CD4-positive, alpha-beta T cell treated with Interleukin-10 for 1 hour (primary cell): ENCODE measurements at places on chromosomes 6 and 20.
A peak's percentile ranks its signal among the peaks of the same experiment; 100 is the strongest.

DNA sequence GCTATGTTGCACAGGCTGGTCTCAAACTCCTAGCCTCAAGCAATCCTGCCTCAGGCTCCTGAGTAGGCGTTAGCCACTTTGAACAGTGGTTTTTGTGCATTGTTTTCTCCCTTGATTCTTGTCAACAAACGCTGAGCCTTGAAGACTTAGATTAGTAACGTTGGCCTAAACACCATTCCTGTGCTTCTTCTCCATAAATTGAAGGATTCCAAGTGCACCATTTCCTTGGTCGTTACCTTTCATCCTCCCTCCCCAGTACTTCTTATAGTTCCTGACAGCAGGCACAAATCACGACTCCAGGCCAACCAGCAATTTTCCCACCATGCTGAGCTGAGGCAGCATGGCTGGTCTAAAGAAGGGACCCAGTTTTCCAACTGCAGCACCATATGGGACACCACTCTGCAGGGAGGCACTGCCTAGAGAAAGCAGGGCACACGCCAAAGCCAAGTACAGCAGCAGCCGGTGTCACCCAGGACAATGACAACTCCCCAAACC lies 8.9 kb downstream of the RPS10 start:
- no peak for DNase-seq

DNA sequence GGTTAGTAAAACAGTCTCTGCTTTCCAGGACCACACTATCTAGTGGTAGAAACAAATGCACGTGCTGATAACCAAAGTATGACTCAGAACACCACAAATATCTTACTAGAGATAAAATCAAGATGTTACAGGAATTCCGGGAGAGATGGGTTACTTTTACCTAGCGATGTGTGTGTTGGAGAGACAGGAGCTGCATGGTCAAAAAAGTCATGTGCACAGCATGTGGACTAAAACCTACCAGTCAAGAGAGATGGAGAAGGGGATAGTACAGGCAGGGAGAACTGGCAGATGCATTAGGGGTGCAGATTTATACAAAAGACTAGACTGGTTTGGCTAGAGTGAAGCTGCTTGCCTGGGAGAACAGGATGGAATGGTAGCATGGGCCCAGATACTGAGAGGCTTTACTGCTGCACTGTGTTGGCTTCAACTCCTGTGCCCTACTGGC lies 75.3 kb upstream of the MRAP2 start:
- DNase-seq: no peak

DNA sequence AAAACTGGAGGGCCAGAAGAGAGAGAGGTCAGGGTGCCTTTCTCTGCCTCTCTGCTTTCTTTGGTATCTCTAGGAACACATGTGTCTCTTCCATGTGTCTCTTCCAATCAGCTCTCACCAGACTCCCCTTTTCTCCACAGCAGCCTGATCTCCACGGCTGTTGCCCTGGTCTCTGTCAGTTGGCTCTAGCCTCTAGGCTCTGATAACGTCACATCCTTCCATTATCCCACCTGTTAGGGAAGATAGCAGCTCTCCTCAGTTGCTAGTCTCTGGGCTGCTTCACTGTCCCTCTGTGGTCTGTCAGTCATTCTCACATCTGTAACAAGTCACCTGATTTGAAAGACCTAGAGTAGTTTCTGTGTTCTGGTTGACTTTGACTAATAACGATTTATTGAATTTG lies 80.2 kb downstream of the PLCB4 start:
- DNase-seq: no peak

DNA sequence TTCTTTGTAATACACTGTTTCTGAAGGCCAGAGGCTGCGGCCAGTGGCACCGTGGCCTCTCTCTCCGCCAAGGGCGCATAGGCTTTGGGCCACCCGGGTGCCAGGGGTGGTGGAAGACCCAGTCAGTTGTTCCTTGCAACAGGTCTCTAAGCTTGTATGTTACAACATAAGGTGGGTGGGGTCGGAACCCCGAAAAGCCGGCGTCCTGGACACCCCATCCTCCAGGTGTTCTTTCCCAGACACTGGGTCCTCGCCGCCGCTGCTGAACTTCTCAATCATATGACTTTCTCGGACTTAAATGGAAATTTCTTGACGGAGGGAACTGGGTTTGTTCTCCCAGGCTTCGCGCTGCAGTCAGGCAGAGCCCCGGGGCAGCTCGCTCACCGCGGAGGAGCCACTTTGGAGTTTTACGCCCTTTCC lies 983 bp upstream of the KCNQ5 start:
- no peak for DNase-seq

GRCh38 chr6:70389261-70389660 lies 24.0 kb upstream of the FAM135A start:
- no peak for DNase-seq

- DNase-seq: no peak
These were observed 38.5 kb upstream of the CAP2 start for GRCh38 chr6:17354700-17355403.

DNA sequence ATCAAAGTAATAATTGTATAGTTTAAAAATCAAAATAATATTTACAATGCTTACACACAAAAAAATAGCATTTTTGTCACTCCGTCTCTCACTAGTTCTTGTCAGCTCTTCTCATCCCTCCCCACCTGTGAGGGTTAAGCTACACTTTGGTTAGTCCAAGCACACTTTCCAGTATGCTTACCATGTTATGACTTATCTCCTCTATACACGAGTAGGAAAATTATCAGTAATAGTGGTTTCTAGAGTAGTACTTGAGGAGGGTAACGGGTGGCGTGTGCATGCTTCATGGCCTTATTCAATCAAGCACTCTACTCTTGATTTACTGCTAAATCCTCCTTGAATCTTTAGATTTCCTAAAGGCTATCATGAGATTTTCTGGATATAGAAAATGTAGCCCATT lies 443.7 kb downstream of the UTRN start:
- no peak for DNase-seq

DNA sequence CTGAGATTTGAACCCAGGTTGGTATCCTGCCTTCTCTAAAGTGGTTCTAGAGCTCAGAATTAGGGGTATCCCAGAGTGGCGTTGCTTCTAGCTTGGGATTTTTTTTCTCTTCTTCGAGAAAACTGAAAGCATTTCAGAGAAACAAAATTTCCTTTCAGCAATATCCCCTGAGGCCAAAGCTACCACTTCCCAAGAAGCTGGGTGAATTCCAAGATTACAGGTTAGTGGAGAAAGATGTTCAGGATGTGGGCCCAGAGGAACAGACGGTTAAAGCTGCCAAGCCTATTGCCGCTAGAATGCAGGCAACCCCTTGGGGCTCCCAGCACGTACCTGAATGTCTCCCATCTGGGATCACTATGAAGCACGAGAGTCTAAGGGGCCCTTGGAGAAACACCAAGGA lies 134.1 kb downstream of the FOXO3 start:
- no peak for DNase-seq

DNA sequence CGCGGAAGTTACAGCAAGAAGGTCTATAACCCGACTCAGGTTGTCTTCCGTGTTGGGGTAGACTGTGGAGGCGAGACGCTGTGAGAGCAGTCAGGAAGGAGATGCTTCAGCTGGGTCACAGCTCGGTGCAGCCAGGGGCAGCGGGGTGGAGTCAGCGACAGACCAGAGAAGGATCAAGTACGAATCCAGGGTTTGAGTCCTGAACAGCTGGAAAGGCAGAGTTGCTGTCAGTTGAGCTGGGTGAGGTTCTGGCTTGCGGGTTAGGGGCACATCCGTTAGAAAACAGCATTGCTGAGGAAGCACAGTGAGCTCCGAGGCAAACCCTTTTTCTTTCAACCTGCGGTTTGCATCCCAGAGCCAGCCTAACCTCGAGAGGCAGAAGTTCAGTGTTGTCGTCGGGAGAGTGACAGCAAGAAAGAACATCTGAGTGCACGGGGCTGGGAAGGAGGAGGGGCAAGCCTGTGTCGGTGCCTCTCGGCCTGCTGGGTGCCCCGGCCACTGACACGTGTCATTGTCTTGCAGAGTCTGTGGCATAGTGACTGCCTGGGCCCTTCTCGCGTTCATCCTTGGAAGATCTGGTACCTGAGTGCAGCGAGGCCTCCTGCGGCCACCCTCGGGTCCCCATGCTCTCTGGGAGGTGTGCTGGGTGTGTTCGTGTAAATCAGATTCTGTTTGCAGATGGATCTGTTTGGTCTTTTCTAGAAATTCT lies 20.0 kb downstream of the PNLDC1 start:
- peak; percentile 36 for DNase-seq

DNA sequence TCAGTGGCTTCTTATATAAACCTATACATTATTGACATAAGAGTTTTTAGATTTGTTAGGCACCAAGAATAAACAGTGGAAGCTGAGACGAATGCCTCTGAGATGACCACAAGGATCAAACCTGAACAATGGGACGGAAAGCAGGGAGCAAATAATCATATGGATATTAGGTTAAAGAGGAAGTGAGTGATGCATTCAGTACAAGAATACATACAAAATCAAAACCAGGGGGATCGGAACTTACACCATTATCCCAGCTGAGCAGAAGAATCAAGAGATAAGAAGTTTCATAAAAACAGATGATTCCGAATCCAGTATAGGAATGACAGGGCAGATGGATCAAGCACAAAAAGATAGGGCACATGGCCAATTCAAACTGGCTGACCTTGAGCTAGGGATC lies 21.9 kb upstream of the CNKSR3 start:
- DNase-seq: no peak

DNA sequence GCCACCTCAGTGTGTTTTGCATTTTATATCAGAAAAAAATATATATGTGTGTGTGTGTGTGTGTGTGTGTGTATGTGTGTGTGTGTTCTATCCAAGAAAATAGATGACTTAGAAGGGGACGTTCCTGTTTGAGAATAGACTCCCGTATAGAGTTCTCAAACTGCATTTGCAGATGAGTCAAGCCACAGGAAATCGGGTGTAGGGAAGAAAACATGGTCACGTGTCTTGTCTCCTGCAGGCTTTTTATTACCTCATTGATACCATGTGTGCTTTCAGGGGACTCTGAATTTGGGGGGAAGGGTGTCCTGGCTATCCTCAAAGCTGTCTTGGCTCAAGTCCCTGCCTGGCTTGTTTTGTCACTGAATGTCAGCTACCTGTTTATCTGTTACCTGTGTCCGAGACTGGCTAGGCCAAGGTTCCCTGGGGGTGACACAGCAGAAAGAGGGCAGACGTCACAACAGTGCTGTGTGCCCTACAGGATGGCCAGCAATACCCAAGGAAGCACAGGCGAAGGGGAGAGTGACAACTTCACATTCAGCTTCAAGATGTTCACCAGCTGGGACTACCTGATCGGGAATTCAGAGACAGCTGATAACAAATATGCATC lies 55.7 kb upstream of the NOP56 start:
- no peak for DNase-seq

GRCh38 chr6:8017705-8018104 lies 46.5 kb downstream of the BLOC1S5 start:
- DNase-seq: no peak

DNA sequence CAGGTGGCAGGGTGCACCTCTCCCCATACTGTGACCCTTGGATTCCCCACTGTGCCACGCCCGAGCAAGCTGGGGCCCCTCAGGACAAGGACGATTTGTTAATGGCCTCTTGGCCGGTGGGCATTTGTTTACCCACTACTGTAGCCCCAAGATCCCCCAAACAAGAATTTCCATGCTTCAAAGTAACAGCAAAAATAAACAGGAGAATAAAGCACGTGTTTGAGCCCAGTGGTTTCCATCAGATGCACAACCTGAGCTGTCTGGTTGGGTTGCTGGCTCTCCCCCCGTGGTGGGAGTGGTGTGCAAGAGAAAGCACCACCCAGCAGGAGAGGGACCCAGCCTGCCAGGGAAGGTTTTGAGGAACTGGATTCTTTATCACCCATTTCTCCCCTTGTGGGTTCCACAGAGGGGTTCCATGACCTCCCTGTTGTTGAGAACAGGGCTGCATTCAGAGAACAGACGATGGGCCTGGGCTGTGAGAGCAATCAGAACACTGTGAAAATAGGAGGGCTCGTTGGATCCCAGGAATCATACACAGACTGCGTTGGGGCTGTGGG lies 4.8 kb downstream of the CD93 start:
- no peak for DNase-seq

- DNase-seq: peak; percentile 67
These were observed 23.2 kb downstream of the TRERF1 start for GRCh38 chr6:42428326-42429041.

GRCh38 chr6:108625581-108625980 lies 64.9 kb downstream of the FOXO3 start:
- no peak for DNase-seq

DNA sequence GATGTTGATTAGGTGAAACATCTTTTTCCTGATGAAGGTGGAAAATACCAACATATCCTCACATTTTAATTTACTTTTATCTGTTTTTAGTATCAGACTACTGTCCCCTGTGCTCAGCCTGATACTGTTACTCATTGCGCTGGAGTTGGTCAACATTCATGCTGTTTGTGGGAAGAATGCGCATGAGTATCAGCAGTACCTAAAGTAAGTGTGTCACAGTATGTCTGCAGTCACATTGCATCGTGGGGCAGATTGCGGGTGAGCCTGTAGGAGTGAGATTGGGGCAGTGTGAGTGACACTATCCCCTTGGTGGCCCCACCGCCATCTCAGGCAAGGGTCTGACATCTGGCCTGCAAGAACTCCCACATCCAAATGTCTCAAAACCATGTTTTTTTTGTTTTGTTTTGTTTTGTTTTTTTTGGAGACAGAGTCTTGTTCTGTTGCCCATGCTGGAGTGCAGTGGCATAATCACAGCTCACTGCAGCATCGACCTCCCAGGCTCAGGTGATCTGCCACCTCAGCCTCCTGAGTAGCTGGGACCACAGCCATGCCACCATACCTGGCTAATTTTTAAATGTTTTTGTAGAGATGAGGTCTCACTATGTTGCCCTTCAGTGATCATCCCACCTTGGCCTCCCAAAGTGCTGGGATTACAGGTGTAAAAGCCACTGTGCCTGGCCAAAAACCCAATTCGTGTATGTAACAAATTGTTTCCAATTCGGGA lies 27.8 kb downstream of the ERMARD start:
- DNase-seq: no peak

DNA sequence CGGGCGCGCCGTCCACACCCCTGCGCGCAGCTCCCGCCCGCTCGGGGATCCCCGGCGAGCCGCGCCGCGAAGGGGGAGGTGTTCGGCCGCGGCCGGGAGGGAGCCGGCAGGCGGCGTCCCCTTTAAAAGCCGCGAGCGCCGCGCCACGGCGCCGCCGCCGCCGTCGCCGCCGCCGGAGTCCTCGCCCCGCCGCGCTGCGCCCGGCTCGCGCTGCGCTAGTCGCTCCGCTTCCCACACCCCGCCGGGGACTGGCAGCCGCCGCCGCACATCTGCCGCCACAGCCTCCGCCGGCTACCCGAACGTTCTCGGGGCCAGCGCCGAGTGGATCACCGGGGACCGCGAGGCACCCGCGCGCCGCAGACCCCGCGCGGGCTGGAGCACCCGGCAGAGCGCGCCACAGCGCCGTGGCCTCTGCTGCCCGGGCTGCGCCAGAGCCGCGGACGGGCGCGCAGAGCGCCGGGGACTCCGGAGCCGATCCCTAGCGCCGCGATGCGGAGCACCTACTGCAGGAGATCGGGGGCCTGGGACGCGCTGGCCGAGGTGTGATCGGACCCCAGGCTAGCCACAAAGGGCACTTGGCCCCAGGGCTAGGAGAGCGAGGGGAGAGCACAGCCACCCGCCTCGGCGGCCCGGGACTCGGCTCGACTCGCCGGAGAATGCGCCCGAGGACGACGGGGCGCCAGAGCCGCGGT lies at the start of gene BMP2:
TSS of gene BMP2 (plus strand) at position 151 of the 692 bp plus-strand sequence. CDS start 2,441 bp downstream, outside the sequence.
- DNase-seq: no peak

- DNase-seq: no peak
These were observed 89.9 kb downstream of the EPHA7 start for GRCh38 chr6:93329301-93330000.
